ENCODE measurements at places on chromosomes 5 and 9. TPM values are rescaled to one million over a fixed set of nuclear protein-coding genes. Genes with fewer than 3 reads are reported as not detected.

GRCh38 chr9:128152133-128153059 is 3.1 kb downstream of the LCN2 start:
- no peak for DNase-seq

GRCh38 chr9:4837261-4838188 is 44.8 kb downstream of the RCL1 start:
- no peak for DNase-seq

DNA sequence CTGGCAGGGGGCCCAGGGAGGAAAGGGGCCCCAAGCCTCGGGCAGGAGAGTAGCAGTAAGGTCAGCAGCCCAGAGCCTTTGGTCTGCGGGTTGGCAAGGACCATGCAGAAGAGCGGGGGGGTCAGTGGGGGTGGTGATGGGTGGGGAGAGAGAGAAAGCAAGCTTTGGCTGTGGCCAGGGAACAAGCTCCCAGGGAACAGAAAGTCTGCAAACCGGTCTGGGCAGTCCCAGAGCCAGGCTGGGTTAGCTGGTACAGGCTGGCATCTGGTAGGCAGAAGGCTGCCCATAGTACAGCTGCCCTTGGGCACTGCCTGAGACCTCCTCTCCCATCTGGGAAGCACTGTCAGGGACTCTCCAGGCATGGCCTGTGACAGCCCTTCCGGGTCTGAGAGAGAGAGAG is 10.5 kb upstream of the EPB41L4B start:
- DNase-seq: peak; percentile 54

DOCK2 gene
- 4.6 TPM for total RNA-seq

ANGPTL2 gene
- total RNA-seq: 54.9 TPM

DNA sequence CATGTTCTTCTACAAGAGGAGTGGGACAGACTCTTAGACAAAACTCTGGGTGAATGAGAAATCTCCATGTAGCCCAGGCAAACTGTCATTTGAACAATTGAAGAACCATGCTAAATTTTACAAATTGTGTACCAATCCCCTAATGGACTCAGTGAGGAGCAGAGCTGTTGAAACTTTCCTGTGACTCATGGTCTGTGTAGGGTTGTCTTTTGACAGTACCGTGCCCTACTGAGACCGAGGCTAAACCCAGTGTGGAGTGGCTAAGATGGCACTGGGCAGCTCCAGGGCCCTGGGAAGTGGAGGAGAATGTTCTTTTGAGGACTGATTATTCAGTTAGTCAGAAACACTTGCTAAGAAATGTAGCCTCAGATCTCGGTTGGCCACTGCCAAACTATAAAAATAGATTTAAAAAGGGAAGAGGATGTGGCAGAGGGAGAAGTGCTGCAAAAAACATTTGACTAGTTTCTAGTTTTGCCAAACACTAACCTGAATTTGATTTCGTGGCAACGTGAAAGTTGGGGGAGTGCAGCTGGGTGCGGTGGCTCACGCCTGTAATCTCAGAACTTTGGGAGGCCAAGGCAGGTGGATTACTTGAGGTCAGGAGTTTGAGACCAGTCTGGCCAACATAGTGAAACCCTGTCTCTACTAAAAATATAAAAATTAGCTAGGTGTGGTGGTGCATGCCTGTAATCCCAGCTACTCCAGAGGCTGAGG is 24.7 kb downstream of the POU4F3 start:
- DNase-seq: no peak

OTP gene
- total RNA-seq: not detected

GRCh38 chr5:178416206-178416882 is 173.8 kb downstream of the COL23A1 start:
- no peak for DNase-seq

GRCh38 chr9:105043370-105043936 is 115.5 kb upstream of the ABCA1 start:
- DNase-seq: no peak

- no peak for DNase-seq
Measured at GRCh38 chr9:35745569-35745968, 3.5 kb downstream of the GBA2 start.

DNA sequence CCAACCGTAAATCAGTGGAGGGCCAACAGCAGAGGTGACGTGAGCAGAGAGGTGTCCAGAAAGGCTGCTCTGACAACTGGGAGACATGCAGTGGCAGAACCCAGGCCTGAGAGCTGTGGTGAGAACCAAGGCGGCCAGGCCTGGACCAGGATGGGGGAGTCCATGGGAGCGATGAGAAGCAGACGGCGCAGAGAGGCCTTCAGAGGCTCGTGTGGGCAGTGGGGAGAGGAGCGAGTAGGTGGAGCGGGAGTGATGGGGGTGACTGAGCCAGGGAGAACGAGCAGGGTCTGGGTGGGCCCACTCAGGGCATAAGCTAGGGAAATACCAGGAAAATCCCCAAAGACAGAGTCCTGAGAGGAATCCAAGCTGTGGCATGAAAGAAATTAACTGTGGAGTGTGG is 7.9 kb upstream of the IL3 start:
- no peak for DNase-seq

DNA sequence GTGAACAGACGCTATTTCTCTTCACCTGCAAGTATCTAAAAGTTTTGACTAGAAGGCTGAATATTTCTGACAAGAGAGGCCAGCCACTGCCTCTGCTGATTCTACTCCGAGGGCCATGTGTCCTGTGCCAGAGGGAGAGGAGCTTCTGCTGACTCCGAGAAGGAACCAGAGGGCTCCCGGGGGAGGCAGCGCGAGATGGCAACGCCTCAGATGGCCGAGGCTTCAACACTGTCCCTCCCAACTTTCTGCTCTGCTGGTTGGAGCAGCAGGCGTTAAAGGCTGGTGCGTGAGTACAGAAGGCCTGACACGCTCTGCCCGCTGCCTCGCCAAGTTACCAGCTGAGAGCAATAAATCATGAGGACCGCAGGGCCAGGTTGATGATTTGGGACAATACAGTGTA is 178.8 kb downstream of the GAPVD1 start:
- no peak for DNase-seq

- DNase-seq: no peak
Measured at GRCh38 chr5:58462623-58463230, 2.8 kb upstream of the PLK2 start.

CLIC3 gene
- 5.0 TPM for total RNA-seq

GRCh38 chr9:115267790-115268189 is 149.8 kb upstream of the TNC start:
- no peak for DNase-seq

TAF11L5 gene
- not detected for total RNA-seq

GRCh38 chr5:91137647-91138046 is 245.5 kb downstream of the ARRDC3 start:
- DNase-seq: no peak

- no peak for DNase-seq
Measured at GRCh38 chr9:117703537-117703936, 666 bp upstream of the TLR4 start.

DNA sequence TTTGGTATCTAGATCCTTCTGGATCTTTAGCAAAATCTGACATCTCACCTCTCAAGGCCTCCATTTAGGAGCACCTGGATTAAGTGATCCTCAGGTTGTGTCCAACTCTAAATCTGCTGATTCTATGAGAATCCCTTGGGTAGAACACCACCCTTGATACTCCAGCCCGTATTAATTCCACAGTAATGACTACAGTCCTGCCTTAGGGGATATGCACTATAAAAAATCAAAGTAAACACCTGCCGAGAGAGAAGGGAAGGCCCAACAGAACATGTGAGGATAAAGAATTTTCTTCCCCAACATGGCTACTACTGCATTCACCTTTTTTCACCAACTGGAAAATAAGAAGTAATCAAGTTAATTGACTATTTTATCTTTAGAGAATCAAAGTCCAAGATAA is 27.6 kb downstream of the DAP start:
- DNase-seq: no peak

DNA sequence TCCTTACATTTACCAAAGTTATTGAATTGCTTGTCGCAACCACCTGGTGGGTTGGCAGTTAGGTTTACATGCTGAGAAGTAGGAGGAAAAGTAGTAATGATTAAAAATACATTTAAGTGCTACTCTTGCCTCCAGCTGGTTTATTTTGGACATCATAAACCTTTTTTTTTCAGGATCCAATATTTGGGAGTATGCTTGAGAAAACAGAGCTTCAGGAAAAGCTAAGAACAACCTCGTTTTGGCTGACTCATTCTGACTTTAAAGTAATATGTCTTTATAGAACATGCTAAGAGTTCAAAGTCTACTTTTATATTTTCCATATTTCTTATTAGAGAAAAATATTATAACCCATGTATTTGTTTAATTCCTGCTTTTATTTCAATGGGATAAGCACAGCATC is 41.7 kb upstream of the BNC2 start:
- no peak for DNase-seq

DNA sequence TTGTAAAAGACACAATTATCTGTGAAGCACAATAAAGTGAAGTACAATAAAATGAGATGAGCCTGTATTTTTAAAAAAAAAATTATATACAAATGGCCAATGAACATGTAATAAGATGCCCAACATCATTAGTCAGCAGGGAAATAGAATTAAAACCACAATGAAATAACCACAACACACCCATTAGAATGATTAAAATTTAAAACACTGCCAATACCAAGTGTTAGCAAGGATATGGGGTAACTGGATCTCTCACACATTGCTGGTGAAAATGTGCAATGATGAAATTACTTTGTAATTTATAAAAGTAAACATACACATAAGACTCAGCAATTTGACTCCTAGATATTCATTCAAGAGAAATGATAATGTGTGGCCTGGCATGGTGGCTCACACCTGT is 62.8 kb downstream of the SHOC1 start:
- DNase-seq: no peak

SHROOM1 gene
- 2.9 TPM for total RNA-seq

MARCHF11 gene
- 3.6 TPM for total RNA-seq

- no peak for DNase-seq
Measured at GRCh38 chr9:34428325-34428958, 29.9 kb downstream of the FAM219A start.

SAPCD2 gene
- total RNA-seq: 0.50 TPM

GRCh38 chr9:96241391-96241809 is 60.6 kb downstream of the HSD17B3 start:
- DNase-seq: no peak

DNA sequence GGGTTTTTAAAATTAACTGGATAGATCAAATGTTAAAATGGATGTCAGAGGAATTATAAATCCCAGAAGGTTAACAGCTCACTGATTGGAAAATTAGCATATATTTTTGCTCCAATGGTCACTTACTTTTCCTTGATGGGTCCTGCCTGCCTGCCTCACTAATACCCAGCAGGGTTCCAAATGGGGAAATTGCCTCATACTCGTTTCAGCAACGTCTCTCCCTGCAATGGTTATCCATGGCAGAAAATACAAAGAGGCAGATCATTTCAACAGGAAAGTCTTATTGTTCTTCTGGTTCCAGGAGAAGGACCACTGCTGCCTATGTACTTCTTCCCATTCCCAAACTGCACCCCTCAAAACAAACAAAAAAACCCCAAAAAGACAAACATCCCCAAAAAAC is 71.3 kb downstream of the ERP44 start:
- no peak for DNase-seq

GRCh38 chr9:105296877-105297287 is 52.4 kb downstream of the SLC44A1 start:
- DNase-seq: no peak

PLEKHG4B gene
- not detected for total RNA-seq

- DNase-seq: no peak
Measured at GRCh38 chr9:137982200-137982599, 104.6 kb downstream of the CACNA1B start.

- DNase-seq: peak; percentile 28
Measured at GRCh38 chr9:131279863-131280570, 3.7 kb upstream of the FAM78A start.

DNA sequence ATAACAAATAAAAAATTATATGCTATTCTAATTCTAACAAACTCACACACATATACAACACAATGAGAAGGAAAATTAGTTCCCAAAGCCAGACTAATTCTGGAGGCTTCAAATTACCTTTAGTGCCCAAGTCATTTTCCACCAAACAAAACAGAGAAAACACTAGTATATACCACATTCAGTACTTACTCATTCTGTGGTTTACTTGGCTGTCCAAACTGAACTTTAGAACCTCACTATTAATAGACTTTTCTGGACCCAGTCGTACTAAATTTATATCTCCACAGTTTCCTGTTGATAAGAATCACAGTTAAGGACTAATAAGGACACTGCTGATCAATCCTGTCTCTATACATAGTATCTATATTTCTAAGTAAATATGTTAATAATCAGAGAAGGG is 66.4 kb downstream of the SETX start:
- no peak for DNase-seq

DNA sequence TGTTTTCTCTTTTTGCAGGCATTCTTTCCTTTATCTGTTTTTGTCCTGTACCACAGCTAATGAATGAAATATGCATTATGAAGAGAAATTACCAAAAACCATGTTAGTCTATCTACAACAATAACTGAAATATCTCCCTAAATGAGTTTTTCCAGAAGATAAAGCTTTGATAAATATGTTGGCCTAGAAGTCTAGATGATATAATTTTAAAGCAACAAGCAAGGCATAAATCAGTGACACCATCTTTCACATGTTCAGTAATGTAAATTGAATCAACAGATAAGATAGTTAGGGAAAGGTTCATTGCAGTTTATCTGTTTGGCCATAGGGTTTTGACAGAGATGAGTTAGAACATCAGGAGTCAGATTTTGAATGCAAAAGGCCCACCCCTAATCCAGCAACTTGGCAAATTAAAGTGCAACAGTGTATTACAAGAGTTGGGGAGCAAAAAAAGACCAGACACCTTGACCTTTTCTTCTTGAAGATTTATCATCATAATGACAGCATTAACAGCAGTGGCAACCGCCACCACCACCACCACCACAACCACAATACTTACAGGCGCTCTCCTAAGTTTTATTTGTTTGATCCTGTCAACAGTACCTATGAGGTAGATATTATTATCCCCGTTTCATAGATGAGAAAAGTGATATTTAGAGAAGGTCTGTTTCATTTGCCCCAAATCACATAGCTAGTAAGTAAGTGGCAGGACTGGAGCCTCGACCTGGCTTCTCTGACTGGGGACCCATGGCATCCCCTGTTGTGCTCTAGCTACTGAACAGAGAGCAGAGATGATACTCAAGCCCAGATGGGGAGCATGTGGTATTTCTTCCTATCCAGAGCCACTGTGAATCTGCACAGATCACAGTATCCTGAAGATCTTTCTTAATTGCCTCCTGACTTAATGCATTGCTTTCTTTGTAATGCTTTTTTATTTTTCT is 122.8 kb upstream of the DHFR start:
- no peak for DNase-seq

DNA sequence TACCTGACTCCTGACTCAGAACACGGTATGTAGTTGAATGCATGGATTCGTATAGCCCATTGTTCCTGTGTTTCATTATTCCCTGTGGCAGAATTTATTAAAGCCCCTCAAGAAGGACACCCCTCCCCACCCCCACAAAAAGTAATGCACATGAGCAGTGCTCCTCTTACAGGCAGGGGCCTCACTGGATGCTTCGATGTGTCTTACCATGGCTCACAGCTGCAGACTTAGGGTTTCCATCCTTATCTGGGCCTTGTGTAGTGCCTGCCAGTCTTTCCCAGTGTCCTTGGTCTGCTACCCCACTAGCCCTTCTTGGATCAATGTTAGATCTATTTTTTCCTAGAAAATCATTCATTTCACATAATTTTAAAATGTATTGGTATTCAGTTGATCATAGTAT is 14.9 kb downstream of the EXOSC3 start:
- no peak for DNase-seq

ZNF618 gene
- 0.81 TPM for total RNA-seq

GRCh38 chr9:115591584-115591984 is 473.6 kb upstream of the TNC start:
- DNase-seq: peak; percentile 33

GRCh38 chr9:89488131-89488530 is 9.8 kb downstream of the SEMA4D start:
- no peak for DNase-seq

AQP3 gene
- 28.7 TPM for total RNA-seq

Measured in heart left ventricle (tissue), 16 donors.